ENCODE measurements at places on chromosomes 4 and X.

GRCh38 chrX:74015379-74016019 lies 288.5 kb upstream of the ZCCHC13 start:
- DNase-seq = peak; percentile 29

- no peak for DNase-seq
Measured at GRCh38 chr4:173469622-173470021, 60.4 kb downstream of the HAND2 start.

DNA sequence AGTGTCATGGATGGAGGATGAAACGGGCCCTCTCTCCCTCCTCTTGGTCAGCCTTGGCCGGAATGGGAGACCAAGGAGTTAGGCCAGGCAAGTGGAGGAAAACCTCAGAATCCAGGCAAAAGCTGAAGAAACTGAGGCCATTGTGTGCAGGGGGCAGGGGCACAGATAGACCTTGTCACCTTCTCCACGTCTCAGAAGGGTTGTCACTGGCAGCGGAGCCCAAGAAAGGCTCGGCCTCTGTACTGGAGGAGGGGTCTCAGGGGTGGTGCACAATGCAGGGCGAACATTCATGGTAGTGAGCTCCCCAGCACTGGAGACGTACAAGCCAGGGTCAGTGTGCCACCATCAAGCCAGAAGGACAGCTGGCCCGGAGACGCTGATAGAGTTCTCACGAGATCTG lies 139.5 kb downstream of the CPZ start:
- DNase-seq = no peak

DNA sequence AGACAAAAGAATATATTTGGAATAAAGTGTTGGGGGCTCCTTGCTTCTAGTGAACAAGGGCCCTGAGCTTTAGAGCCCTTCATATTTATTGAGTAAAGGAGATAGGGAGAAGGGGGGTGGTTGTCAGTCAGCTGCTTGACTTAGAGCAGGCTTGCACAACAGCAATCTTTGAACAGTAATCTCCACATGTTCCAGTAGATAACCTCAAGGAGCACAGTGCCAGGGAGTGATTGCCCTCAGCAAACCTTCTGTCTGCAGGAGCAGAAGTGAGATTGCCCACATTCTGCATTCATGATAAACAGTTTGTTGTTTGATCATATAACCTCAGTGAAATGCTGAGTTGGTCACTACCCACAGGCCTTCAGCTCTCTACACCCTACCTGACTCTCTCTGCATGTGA lies 205.8 kb upstream of the CXCL13 start:
- DNase-seq = no peak

- no peak for DNase-seq
Measured at GRCh38 chr4:185820146-185821028, 8.4 kb upstream of the SORBS2 start.

- DNase-seq = peak; percentile 69
Measured at GRCh38 chr4:141636082-141636770, at the start of gene IL15. IL15 (plus strand) TSS chr4:141636583; CDS start chr4:141719465, 82,882 bp downstream.

DNA sequence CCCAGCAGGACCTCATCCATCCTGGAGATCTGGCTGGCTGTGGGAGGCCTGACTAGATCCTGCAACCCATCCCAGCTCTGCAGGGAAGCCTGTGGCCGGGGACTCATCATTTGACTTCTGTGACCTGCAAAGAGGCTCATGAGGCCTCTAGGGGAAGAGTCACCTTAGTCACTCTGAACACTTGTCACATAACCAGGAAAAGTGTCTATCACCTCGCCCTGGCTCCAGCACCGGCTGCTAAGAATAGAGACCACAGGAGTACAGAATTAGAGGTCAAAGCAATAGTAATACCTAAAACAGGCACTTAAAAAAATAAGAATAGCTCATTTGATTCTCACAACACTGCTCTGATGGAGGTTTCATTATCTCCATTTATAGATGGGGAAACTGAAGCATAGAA lies 3.8 kb upstream of the NSG1 start:
- no peak for DNase-seq

- no peak for DNase-seq
Measured at GRCh38 chr4:117771647-117772337, 262.5 kb upstream of the NDST3 start.

DNA sequence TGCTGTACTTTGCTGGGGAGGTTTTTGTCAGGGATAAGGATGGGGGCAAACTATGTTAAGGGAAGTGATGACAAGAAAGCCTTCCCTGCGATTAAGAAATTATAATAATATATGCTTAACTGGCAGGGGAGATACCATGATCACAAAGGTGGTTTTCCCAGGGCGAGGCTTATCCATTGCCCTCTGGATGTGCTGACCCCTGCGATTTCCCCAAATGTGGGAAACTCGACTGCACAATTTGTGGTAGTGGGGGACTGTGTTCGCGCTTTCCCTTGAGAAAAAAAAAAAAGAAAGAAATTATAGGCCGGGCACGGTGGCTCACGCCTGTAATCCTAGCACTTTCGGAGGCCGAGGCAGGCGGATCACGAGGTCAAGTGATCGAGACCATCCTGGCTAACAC lies 24.5 kb downstream of the SLC25A43 start:
- DNase-seq = no peak

GRCh38 chrX:21972721-21973120 lies 32.2 kb downstream of the SMS start:
- no peak for DNase-seq

DNA sequence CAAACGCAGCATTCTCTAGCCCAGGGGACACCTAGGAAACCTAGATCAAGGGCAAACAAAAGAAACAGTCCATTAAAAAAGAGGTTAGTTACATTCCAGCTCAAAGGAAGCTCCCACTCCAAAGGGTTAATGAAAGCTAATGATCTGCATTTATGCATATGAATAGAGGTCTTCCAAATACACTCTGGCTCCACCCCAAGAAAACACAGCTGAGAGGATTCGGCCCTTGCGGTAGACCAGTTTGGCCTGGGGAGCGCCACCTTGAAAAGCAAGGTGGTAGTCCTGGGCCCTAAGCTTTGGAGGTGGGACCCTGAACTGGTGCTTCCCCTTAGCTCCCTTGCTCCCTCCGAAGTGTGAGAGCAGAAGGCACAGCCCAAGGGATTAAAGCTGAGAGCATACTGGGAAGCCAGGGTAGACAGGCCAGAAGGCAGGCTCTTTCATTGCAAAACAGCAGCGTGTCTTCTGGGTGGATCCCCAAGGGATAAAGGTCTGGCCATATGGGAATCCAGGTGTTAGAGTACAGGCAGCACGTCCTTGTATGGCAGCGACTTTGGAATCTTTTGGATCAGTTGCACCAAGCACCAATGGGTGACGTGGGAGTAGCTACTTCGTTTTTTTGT lies 3.7 kb downstream of the GABRQ start:
- DNase-seq = no peak
